ENCODE measurements at places on chromosomes 1 and 21.

DNA sequence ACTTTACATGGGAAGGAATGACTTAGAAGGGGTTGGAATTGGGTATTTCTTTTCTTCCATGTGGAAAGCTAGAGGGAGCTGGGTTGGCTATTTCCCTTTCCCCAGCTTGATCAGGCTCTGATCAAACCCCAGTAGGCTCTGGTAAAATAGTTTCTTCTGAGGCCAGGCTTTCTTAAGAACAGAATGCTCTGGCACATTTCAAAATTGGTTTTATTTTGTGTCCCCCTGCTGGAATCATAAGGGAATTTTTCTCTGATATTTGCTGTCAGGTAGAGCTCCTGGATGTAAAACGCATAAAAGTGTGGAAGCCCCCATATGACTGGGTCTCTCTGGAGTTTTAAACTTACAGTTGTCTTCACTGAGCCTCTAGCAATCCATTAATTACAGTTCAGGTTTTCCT is 17.1 kb upstream of the APOBEC4 start:
- no peak for DNase-seq

GRCh38 chr1:3155926-3156220 is 86.9 kb downstream of the PRDM16 start:
- DNase-seq, result no peak

DNA sequence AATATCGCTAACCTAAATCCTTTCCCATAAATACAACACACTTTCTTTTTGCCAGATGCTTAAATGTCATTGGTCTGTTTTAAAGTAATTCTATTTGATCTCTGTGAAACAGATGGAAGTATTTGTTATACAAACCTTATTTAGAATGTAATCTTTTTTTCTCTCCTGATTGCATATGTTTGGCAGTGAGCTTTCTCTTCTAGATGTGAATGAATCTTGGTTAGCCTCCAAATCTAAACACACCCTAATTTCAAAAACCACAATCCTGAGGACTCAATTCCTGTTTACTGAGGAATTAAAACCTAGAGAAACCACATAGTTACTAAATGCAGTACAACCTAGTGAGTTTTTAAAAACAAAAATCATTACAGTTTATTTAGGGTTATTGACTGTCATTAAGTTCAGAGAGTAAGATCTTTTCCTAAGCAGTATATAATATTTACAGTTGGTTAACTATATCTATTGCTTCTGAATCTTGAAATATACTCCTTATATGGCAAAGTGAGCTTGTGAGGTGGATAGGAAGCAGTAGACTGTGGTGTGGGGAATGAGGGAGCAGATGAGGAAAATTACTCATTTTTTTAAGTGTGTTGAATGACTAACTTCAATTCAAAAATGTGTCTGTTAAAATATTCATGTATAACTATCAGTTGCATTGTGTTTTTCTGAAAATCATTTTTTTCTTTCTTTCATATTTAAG is 218.7 kb downstream of the FMN2 start:
- peak; percentile 87 for DNase-seq

DNA sequence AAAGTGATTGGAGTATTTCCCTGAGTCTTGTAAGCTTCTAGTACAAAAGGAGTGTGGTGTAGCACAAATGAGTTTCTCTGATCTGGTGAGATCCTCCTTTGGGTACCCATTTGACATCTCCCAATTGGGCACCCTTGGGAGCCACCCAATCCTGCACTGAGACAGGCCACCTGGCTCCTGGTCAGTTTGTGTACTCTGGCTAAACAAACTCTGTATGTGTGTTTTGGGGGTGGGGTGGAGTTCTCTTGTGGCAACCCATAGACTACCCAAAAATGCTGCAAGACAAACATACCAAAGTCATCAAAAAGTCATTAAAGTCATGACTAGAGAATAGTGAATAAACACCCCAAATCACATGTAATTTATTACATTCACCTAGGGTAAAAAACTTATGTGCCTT is 8.4 kb upstream of the HIVEP3 start:
- DNase-seq, result no peak

GRCh38 chr21:46172863-46173528 is 11.3 kb downstream of the SPATC1L start:
- no peak for DNase-seq

GRCh38 chr21:41800425-41801320 is 33.8 kb upstream of the RIPK4 start:
- no peak for DNase-seq

- no peak for DNase-seq
Observed at GRCh38 chr1:205258719-205259118, 31.0 kb downstream of the TMCC2 start.

DNA sequence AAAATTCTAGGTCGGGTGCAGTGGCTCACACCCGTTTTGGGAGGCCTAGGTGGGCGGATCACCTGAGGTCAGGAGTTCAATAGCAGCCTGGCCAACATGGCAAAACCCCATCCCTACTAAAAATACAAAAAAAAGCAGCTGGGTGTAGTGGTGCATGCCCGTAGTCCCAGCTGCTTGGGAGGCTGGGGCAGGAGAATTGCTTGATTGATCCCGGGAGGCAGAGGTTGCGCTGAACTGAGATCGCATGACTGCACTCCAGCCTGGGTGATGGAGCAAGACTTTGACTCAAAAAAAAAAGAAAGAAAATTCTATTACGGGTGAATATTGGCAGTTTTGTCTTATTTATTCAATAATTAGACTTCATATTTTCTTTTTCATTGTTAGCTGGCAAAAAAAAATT is 62.1 kb downstream of the SNX7 start:
- no peak for DNase-seq

DNA sequence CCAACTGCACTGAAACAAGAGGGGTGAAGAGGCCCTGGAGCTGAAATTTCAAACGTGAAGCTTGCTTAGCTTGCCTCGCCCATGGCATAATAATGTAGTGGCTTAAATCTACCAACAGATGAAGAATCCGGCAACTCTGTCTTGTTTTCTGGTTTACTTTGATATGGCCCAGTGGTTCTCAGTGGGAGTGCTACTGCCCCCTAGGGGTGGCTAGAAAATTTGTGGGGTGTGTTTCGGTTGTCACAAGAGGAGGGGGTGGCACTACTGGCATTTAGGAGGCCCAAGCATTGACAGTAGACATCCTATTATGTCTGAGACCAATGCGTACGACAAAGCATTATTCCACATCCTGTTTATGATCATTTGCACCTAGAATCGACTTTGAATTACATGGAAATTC is 51.9 kb upstream of the C8B start:
- DNase-seq, result no peak

DNA sequence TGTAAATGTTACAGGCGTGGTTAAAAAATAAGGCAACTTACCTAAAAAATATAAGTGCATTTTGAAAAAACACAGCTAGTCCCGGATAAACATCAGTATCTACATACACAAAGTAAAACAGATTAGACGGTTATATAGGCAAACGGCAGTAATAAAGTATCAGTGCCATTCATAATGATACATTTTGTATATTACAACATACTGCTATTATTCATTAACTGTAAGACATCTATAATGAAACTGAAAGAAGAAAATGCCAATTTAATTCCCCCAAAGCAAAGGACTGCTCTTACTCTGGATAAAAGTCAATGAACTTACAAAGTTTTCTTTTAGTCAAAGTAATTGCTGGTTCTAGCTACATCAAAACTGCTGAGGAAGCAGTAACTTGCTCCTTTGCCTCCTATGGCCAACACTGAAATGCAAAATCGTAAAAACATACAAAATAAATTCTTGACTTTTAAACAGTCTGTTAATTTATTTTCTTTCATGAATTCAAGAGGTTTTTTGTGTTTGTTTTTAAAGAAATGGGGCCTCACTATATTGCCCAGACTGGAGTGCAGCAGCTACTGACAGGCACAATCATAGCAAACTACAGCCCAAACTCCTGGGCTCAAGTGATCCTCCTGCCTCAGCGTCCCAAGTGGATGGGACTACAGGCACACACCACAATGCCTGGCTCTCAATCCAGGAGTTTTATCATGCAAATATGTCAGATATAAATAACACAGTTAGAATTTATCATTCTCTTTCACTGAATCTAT is 23.9 kb downstream of the TMEM50B start:
- DNase-seq, result no peak

- DNase-seq, result no peak
Observed at GRCh38 chr21:45064618-45065399, 9.6 kb upstream of the ADARB1 start.

DNA sequence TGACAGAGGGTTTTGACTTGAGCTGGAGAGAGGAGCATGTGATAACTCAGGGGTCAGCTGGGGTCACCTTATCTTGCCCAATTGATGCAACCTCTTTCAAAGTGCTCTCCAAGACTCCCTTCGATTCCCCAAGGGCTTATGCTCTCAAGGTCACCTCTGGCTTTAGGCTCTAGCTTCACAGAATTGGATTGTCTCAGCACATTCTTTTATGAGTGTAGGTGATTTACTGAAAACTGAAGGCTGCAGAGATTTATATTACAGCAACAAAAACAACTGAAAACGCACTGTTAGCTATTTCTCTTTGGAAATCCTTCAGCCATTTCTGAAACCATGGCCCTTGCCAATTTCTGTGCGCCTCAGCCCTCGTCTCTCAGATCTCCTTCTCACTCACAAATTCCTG is 34.5 kb upstream of the MAP1LC3C start:
- DNase-seq, result no peak

- peak; percentile 35 for DNase-seq
Observed at GRCh38 chr1:97904534-97904933, 16.3 kb downstream of the DPYD start.

All from fibroblast of skin of abdomen (primary cell).